ENCODE measurements at places on chromosomes 7 and 10.

DNA sequence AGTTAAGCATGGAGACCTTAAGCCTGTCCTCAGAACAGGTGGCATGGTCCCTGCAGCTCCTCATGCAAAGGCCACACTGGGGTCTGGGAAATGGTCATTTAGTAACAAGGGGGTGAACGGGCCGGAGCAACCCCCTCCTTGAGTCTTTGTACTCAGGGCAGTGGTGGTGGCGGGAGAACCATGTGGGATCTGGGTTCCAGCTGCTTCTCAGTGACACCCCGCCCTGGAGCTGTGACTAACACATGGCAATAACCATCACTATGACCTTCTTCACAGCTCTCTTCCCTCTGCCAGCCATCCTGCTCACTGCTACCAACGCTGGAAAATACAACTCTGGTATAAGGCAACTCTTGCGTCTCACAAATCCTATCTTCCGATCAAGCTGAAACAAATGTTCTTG lies 203.4 kb upstream of the FRMD4A start:
- no peak for DNase-seq

DNA sequence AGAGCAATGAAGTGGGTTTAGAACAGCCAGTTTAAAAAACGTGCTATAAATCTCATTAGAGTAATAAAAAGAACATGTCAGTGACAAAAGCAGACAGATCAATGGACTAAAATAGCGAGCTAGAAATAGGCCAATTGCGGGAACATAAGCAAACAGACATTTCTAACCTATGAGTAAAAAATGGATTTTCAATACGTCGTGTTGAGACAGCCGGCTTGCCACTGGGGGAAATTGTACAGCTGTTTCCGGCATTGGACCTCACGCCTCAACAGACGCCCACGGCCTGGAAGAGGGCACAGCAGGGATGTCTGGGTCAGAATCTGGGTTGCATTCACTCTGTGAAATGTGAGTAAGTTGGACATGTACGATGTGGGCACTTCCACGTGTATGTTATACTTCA lies 92.9 kb downstream of the SVOPL start:
- DNase-seq, result no peak

DNA sequence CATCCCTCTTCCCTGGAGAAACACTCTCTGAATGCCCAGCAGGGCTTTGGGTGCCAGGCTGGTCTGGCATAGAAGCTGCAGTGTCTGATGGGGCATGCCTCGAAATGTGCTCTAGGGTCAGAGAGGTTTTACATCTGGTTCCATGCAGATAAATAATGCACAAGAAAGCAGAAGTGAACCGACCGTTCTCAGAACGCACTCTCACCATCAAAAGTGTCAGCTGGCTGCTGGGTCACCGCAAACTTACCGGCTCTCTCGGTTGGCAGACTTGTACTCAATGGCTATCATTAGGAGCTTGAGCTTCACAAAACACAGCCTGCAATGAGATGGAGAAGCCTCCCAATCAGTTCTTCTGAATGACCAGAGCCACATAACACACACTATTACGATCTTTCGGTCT lies 610.0 kb downstream of the KCNMA1 start:
- DNase-seq, result no peak

DNA sequence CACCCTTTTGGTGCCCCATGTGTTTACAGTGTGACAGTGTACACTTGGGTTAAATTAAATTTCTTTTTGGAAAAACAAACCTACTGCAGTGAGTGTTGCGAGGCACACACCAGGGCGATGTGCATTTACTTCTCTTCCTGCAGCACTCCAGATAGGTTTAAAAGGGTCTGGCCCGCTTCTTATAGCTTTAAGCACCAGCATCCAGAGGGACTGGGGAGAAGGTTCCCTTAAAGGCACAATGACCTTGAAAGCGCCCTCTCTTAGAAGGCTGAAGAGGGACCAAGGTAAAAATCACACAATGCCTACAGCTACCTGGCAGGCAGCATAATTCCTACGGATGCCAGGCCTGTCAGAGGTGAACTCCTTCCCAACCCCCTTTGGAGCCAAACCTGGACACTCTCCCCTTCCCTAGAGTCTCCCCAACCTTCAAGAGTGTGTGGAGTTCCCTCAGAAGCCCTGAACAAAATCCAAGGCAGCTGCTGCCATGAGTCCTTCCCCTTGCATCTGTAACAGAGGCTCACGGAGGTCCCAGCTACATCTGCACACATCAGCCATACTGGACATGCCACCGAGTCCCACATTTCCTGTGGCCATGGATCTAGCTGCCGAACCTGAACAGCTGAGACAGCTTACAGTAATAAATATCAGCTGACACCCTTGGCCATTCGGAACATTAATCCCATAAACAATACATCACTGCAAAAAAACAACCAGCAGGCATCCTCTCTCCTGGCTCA lies 33.2 kb downstream of the TRIM8 start:
- no peak for DNase-seq

- DNase-seq, result no peak
Observed at GRCh38 chr7:19145434-19146115, 354 bp upstream of the FERD3L start.

GRCh38 chr7:137839903-137840779 lies 6.6 kb downstream of the DGKI start:
- no peak for DNase-seq

- no peak for DNase-seq
Observed at GRCh38 chr7:13099154-13099795, 411.8 kb downstream of the ARL4A start.

- no peak for DNase-seq
Observed at GRCh38 chr7:72919256-72919775, 5.6 kb upstream of the POM121 start.

- no peak for DNase-seq
Observed at GRCh38 chr10:77311186-77311585, 326.4 kb downstream of the KCNMA1 start.

DNA sequence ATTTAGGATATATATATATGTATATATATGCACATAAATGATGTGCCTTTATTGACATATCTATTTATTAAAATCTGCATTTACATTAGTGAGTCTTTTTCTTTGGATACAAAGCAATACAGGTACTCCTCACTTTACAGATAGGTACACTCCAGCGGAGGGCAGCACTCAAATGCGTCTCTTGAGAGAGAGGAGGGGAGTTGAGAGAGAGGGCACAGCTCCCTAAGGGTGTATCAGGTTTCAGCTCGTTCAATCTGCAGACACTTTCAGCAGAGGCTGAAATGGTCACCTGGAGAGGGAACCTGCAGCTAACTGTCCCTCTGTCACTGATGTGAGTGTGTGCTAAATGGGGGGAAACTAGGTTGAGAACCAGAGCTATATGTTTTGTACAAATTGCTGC lies 21.5 kb downstream of the C10orf53 start:
- DNase-seq, result no peak

DNA sequence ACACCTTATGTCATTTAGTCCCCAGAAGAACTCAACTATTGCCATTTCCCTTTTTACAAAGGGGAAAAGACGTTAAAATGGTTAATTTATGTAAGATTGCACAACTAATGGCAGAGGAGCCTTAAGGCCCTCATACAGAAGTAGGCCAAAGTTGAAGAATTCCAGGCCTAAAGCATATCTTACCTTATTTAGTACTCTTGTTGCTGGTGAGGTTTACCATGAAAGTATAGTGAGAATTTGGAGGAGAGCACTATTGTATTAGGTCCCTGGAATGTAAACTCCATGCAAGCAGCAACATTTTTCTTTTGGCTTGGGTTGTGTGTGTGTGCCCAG lies 731 bp upstream of the CRPPA start:
- no peak for DNase-seq

- peak; percentile 54 for DNase-seq
Observed at GRCh38 chr7:5421714-5422395, 1.8 kb downstream of the TNRC18 start.

DNA sequence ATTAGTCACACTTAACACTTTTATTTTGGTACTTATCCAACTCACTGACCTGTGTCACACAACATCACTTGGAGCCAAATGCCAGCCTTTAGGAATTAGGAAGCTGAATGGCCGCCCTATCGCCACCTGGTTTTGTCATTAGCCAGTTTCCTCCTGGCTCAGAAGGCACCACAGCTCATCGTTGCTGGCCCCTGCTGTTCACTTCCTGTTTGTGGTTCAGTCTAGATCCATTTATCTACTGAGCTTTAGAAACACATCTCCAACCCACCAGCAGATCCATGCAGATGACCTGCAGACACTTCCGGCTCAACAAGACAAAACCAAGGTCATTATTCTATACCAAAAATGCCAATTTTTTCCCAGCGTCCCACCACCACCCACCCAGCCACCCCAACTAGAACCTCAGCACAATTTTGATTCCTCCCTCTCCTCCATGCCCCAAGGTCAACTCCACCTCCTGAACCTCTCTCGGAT lies 193.5 kb upstream of the NEBL start:
- DNase-seq, result no peak

- DNase-seq, result no peak
Observed at GRCh38 chr7:47764746-47765145, 182.8 kb upstream of the TNS3 start.

DNA sequence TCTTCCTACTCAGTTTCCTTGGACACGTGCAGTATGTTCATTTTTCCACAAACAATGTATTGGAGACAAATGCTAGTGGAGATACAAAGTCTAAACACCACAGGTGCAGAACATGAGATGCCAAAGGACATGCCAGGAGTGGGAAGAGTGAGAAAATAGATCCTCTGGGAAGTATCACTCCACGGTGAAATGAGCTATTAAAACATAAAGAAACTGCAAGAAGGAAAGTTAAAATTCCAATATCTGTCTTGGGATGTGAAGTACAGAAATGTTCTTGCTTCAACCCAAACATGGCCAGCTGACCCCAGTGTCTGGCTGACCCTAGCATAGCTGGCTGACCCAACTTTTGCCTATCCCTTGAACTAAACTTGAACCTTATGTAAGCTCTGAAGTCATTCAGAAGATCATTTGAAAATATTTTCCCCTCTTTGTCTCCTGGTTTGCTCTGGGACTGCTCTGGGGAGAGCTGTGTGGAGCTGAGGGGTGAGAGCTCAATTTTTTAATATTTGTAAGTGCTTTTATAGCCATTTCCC lies 59.5 kb downstream of the FZD1 start:
- no peak for DNase-seq

- DNase-seq, result no peak
Observed at GRCh38 chr7:11524476-11525397, 307.3 kb downstream of the THSD7A start.

DNA sequence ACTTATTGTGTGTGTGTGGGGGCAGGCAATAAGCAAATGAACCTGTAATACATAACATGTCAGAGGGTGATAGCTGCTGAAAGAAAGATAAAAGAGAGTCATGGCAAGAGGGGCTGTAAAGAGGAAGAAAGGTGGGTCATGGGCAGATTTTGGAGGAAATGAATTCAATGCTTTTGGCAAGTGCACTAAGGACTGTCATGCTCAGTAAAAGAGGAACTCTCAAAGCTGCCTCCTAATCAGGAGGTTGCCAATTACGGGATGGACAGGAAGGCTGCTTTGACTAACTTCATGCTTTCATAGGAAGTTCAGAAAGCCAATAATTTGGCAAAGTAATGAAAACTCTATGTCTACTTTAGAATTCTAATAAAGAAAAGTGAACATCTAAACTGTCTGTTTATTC lies 401.2 kb downstream of the SH2D4B start:
- DNase-seq, result no peak

DNA sequence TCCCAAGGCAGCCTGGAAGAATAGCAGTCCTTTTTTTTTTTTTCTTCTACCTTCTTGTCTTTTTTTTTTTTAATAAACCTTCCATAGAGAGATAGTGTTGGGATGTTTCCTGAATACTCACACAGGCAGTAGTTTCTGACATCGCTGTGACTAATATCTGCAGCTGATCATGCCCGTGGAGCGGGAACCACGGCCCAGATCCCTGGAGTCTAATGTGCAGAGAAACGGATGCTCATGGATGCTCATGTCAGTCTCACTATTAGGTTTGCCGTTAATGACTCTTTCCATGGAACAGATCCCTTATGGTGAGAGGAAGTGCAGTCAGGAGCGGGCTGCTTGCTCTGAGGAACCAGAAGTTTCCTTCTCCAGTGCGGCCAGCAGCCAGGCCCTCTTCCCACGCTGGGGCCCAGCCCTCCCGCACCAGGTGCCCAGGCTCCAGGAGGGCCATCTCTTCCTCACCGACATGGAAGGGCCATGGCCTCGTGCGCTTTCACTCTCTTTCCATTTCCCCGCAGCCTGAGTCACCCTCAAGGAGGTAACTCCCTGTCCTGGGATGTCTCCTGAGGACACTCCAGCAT lies 132.5 kb downstream of the WDR37 start:
- no peak for DNase-seq

DNA sequence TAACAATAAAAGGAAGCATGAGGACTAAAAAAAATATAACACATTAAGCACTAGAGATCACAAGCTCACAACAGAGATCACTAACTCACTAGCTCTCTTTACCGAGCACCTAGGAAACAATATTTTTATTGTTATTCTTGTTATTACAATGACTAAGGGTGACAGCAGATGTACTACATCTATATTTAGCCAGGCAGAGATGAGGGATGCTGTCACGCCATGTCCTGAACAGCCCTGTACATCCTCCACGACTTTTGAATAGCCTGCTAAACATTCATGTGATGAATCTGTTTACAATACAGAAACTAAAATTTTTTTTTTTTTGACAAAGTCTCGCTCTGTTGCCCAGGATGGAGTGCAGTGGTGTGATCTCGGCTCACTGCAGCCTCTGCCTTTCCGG lies 22.7 kb downstream of the FAM133B start:
- DNase-seq, result no peak

GRCh38 chr7:29080803-29081202 lies 65.5 kb downstream of the CPVL start:
- no peak for DNase-seq

DNA sequence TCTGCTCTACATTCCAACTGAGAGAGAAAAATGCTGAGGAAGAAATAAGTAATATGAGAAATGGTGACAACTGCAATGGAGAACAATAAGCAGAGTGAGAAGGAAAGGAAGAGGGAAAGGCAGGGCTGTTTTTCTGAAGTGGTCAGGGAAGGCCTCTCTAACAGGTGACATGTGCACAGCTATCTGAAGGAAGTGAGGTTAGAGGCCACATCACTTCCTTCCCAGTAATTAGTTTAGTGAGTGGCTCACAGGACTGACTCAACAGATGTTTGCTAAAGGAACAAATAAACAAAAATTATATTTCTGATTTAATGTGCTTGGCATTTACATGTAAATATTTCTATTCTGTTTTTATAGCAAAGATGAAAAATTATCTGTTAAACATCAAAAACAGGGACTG lies 77.9 kb downstream of the ARHGAP21 start:
- DNase-seq, result no peak
